ENCODE measurements at places on chromosomes 2 and 18.

- DNase-seq: no peak
These were observed 470.5 kb upstream of the ID2 start for GRCh38 chr2:8211384-8211783.

DNA sequence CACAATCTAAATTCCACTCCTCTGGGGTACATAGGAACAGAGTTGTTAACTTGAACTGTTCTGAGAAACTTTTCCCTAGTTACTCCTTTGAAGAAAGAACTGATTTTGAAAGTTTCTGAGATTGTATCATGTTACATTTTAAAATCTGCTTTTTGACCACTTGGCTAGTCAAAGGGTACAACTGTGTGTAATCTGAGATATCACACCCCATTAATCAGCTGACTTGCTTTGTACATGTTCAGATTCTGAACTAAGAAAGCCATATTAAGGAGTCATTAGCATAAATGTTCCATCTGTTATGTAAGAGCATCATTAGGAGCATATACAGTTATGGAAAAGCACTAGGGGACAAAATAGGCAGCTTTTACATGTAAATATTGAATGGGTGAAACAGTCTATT, 3.8 kb upstream of the WDR35 start:
- no peak for DNase-seq

DNA sequence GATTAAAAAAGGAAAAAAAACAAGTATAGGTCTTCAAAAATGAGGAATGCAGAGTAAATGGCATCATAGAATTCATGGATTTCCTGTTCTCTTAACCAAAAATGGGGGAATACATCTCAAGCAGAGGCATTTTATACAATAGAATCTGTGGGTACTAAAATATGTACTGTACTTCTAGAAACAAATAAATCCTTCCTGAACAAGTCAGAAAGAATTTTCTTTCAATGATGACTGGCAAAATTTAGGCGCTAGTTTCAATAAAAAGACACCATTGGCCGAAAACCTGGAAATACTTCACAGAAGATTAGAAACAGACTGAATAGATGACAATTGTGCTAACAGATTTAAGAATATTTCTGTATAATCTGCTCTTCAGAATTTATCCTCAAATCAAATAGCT, 15.1 kb downstream of the TRAK2 start:
- DNase-seq: no peak

- DNase-seq: no peak
These were observed 6.8 kb upstream of the STK25 start for GRCh38 chr2:241514986-241515737.

GRCh38 chr2:62184512-62185230, 11.2 kb upstream of the B3GNT2 start:
- no peak for DNase-seq

- DNase-seq: no peak
These were observed 106.4 kb downstream of the MBD2 start for GRCh38 chr18:54117853-54118773.

DNA sequence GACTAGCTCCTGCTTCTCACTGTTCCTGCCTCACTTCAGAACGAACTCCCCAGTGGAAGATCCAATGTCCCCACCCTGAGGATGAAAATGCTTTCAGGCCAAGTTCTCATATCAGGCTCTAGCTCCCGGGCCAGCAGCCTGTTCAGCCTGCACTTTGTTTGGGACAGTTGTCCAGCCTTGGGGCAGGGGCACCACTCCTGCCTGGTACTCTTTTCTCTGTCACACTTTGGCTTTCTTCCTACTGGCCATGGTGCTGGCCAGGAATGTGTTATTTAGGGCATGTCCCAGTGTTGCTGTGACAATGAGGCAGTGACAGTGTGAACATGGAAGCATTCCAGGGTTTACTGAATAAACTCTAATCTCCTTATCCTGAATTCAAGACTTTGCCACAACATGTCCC, 154.1 kb downstream of the GALNT14 start:
- DNase-seq: no peak

GRCh38 chr2:38586931-38587330, 15.8 kb downstream of the HNRNPLL start:
- DNase-seq: no peak

GRCh38 chr18:46035696-46036680, 36.1 kb downstream of the PSTPIP2 start:
- DNase-seq: no peak

DNA sequence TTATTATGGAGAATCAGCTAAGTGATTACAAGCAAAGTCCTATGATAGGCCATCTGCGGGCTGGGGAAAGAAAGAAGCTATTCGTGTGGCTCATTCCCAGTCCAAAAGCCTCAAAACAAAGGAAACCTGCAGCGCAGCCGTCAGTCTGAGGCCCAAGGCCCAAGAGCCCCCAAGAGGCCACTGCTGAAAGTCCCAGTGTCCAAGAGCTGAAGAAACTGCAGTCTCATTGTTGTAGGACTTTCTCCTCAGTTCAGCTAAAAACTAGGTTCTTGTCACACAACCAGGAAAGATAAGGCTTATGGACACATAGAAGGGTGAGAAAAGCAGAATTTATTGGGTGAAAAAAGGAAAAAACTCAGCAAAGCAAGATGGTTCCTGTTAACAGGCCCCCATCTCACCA, 143.2 kb downstream of the RHBDD1 start:
- DNase-seq: no peak

DNA sequence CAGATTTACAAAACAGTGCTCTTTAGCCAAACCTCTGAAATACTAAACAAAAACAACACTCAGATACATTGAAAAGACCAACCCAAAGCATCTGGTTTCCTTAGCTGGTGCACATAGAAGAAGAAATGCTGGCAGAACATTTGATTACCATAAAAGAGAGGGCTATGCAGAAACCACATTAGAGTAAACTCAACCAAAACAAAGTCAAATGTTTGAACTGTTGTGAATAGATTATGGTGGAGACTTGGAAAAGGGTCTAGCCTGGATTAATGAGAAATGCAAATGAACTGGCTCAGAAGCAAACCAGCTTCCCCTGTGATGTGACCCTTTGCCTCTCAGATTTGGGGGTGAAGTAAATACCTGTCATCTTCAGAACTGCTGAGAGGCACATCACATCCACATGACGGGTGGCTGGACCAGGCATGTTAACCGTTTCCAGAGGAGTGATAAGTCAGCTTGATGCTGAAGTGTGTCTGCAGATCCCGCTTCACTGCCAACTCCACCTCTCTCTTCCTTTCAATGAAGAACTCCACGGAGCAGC, 153.0 kb downstream of the NRP2 start:
- no peak for DNase-seq

- DNase-seq: no peak
These were observed 91.2 kb downstream of the VRK2 start for GRCh38 chr2:58137856-58138255.
